GM12892 (cell line): ENCODE measurements at places on chromosomes 2 and 18.
A peak's percentile ranks its signal among the peaks of the same experiment; 100 is the strongest.

DNA sequence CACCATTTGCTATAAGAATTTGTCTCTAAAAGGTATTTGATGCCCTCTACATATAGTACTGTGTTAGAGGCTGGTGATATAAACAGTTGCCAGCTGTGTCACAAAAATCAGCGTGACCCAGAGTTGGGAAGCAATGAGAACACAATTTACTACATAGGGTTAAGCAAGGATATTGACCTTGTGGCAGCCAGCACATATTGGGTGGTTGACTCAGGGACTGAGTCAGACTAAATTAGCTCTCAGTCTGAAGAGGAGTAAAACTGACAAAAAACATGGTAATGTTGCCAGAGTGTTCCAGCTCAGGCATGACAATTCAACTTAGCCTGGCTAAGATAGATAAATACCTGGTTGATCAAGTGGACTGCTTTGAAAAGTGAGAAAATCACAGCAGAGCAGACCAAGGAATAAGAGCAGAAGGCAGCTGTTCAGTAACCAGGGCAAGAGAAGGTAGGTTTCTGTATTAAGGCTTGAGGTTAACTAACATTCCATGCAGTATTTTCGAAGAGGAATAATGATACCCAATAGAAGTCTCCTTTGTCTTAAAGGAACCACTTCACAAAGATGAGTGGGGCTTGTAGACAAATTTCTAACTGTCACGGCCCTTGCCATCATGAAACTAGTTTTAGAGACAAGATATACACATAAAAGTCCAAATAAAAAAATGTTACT is 108.2 kb upstream of the ERBB4 start:
- no peak for DNase-seq

DNA sequence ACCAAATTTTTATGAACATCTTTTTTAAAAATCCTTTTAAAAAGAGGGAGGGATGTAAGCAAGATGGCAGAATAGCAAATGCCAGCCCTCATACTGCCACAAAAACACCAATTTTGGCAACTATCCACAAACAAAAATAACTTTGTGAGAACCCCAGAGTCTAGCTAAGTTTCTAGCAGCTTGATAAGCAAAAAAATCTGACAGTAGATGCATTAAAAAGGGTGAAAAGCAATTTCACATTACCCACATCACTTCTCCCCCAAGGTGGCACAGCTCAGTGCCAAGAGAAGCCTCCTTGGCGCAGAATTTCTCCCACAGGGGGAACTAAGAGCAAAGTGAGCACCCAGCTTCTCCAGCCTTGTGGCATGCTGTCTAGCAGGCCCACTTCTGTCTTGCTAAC is 74.6 kb downstream of the L3MBTL4 start:
- no peak for DNase-seq

DNA sequence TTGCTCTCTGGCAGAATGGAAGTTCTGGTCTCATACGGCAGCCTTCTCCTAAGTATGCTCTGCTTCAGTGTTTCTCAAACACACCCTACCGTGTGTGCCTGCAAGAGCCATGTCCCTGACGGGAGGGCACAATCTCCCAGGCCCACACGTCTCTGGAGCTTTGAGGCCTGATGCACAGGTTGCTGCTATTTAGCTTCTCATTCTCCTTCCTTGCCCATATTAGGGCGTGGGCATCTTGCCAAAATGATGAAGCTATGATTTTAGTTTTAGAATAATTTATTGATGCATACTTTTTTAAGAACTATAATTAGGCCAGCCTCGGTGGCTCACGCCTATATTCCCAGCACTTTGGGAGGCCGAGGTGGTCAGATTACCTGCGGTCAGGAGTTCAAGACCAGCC is 107.9 kb downstream of the RNF144A start:
- DNase-seq: no peak

DNA sequence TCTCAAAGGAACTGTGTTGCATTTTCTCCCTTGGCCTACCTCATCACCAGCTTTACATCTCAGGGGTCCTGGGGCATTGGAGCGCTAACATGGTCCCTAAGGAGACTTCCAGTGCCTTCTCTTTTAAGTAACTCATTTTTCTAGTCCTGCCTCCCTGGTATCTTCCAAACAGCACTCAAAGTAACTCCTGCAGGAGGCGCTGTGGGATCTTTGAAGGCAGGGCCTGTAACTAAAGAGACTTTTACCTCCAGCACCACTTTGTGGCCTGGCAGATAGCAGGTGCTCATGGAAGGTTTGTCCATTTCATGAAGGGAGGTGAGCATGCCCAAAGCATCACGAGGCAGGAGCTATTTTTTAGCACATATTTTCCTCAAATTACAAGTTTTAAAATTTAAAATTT is 411.0 kb upstream of the GYPC start:
- DNase-seq: no peak

- no peak for DNase-seq
These were observed 39.6 kb downstream of the CRACDL start for GRCh38 chr2:98896416-98896815.

DNA sequence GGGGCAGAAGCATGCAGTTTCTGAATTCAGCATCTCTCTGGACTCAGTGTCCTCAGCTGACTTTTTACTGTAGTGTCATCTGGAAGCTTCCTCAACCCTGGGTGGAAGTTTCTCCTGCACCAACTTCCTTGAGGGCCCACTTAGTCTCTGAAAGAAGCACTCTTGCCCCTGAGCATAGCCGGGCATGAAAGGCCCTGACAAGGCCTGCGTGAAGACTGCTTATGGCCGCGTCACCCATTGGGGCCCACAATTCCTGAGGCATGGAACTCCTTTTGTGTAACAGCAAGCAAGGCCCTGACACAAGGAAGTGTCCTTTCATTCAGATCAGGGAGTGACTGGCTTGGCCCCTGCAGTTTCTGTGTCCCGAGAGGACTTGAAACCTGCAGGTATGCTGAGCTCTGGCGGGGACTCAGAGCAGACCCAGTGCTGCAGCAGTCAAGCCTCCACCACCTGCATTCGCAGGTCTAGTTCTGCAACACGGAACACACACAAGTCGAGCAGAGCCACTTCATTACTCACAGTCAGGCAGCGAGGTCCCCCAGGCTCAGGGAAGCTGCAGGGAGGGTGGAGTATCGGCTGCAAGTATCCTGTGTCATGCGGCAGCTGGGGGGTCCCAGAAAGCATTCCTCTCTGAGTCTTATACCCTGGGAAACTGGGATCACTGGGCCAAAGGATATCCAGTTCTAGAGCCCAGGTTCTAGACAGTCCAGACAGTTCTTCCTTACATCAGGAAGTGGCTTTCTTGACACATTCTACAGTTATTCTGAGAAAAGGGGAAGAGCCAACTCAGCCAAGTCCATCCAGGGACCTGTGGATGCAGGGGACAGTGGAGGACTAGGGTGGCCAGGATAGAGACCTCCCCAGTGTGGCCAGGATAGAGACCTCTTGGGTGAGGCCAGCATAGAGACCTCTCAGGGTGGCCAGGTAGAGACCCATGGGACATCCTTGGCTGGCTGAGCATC is 35.6 kb upstream of the PRLH start:
- DNase-seq: no peak

- DNase-seq: no peak
These were observed 15.0 kb upstream of the ZNF407 start for GRCh38 chr18:74582642-74583041.

GRCh38 chr2:177606636-177607035 is 214.1 kb downstream of the AGPS start:
- DNase-seq: no peak

DNA sequence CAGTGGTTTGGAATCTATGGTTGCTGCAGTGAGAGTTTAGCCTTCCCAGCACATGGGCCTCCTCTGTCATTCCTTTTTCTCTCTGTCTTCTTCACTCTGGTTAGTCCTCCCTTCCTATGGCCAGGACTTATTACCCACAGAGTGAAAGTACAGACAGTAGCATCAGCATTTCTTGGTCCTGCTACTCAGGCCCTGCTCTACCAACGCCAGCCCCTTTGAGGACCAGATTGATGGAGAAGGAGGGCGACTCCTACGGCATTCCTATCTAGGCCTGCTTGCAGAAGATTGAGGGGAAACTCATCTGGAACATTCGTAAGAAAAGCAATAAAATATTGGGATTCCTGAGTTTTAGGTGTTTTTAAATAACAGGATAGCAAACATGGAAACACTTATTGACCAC is 43.5 kb downstream of the BMP10 start:
- DNase-seq: no peak

- DNase-seq: no peak
These were observed 2.5 kb downstream of the CD28 start for GRCh38 chr2:203708846-203709396.

GRCh38 chr2:29223851-29224692 is 108.9 kb downstream of the CLIP4 start:
- no peak for DNase-seq

DNA sequence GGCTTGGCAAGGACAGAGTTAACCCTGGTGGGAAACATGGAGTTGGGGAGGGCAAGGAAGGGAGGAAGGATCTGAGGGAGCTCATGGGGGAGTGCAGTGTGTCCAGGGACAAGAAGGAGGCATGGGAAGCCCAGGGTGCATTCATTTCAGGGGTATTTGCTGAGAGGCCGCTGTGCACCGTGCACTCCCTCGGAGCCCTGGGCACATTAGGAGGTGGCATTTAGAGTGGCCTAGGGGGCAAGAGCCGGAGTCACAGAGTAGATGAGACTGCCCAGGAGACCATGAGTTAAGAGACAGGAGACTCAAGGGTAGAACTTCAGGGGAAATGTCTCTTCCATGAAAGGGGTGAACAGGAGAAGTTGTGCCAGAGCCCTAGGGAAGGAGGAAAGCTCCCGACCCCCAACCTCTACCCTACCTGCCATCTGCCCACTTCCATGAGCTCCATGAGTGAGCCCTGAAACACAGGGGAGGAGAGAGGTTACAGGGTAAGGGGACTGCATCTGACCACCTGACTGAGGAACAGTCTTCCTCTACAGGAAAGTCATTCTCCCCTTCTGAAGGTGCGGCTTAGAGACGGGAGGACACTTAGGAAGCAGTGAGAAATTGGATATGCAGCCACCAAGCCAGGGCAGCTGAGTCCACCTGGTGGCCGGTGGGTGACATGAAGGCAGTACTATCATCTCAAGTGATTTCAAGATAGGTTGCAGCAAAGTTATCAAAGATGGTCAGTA is 58.5 kb upstream of the COPS8 start:
- DNase-seq: no peak

DNA sequence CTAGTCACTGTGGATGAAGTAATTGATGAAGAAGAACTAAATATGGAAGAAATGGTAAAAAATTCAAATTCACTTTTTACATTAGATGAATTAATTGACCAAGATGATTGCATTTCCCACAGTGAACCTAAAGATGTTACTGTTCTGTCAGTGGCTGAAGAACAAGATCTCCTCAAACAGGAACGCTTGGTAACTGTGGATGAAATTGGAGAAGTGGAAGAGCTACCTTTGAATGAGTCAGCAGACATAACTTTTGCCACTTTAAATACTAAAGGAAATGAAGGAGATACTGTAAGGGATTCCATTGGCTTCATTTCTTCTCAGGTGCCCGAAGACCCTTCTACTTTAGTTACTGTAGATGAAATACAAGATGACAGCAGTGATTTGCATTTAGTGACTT is 26.6 kb upstream of the DYSF start:
- no peak for DNase-seq

- DNase-seq: no peak
These were observed 597 bp downstream of the PECR start for GRCh38 chr2:216081012-216081411.

- no peak for DNase-seq
These were observed 213.4 kb upstream of the STK17B start for GRCh38 chr2:196384729-196385128.

GRCh38 chr2:62427146-62427545 is 78.8 kb downstream of the TMEM17 start:
- DNase-seq: no peak

GRCh38 chr2:233676046-233676445 is 4.3 kb downstream of the UGT1A9 start:
- DNase-seq: no peak

DNA sequence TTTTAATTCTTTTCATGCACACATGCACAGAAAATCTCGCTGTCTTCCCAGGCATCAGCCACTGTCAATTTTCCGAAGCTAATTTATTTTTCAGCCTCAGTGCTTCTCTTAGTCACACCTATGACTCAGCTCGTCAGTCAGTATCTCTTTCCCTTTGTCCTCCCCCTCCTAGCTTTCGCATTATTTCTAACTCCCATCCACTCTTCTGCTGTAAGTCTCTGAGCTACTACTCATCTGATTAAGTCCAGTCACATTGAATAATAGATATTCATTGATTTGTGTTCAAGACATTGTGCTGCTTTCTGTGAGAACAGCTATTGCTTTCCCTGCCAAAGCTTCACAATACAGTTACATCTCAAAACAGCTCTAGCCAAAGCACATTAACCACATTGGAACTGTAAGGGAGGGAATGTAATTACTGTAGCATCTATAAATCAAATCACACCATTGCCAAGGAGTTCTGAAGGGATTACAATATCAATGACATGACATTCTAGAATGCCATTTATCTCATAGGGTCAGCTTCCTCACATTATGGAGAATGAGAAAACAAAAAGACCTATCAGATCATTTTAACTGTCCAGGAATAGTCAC is 89.4 kb downstream of the SCN3A start:
- no peak for DNase-seq

GRCh38 chr2:208360259-208361076 is 46.1 kb upstream of the PTH2R start:
- no peak for DNase-seq

DNA sequence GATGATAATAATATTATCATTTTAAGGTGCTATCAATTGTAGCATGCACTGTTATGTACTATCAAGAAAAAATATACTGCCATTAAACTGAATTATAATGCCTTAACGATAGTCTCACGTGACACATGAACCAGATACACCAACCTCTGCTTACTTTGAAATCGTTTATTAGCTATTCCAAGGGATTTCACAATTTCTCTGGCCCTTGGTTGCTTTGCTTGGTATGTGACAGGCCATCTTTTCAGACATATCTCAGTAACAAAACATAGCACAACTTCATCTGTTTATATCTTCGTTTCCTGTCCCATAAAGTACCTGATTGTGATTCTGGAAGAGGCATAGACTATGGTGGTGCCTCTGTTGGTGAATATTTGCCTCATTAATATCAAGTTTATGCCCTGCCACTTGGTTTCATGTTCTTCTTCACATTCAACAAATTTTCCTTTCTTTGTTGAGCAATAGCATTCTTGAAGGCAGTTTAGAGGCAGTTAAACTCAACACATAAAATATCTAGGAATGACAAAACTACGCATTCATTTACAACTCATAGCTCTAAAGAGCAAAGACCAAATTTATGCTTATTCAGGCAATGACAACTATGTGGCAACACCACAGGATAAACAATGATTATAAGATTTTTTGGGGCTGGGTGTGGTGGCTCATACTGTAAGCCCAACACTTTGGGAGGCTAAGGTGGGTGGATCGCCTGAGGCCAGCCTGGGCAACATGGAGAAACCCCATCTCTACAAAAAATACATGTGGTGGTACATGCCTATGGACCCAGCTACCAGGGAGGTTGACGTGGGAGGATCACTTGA is 84.3 kb downstream of the MCFD2 start:
- no peak for DNase-seq

DNA sequence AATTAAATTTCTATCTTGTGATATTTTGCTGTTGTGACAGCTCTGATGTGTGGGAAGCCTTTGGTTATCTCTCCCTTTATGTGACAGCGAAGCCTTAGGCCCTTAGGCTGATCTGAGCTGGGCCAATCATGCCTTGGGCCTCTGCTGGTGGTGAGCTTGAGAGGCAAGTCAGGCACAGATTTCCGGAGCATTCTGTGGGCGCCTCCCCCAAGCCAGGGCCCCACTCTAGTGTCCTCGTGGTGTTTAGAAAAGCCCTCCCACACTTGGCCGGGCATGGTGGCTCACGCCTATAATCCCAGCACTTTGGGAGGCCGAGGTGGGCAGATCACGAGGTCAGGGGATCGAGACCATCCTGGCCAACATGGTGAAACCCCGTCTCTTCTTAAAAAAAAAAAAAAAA is 239.8 kb downstream of the SH3RF3 start:
- DNase-seq: no peak

GRCh38 chr2:240468303-240469238 is 33.1 kb downstream of the GPC1 start:
- DNase-seq: peak; percentile 11
